Fibroblast of the aortic adventitia (primary cell): ENCODE measurements at places on chromosomes 3 and 15.

GRCh38 chr3:53114412-53115074 is 15.7 kb downstream of the RFT1 start:
- no peak for DNase-seq

DNA sequence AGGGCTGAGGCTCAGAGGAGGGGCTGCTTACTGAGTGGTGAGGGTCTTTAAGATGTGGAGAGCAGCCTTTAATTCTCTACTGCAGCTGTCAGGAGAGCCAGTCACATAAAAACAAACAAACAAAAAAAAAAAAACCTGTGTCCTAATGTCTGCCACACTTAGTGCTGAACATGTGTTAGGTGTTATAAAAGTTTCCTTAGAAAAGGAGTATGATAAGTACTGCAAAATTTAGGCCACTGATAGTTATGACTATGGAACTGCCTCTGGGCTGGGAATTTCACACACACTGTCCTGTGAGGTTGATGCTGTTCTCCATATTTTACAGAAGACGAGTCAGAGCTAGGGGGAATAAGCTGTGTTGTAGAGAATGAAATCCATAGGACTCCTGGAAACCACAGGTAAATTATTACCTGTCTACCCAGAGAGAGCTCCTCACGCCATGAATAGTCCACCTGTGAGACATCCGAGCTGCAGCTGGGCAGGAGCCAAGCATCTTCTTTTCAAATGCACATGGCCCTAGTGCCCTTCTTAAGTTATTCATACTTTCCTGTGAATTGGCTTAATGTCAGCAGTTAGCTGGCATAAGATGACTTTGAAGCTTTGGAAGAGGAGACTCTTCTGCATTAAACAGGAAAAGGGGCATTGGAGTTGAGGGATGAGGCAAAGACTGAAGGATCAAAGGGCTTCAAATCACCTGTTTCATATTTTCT is 34.5 kb upstream of the SKOR1 start:
- DNase-seq, result no peak

DNA sequence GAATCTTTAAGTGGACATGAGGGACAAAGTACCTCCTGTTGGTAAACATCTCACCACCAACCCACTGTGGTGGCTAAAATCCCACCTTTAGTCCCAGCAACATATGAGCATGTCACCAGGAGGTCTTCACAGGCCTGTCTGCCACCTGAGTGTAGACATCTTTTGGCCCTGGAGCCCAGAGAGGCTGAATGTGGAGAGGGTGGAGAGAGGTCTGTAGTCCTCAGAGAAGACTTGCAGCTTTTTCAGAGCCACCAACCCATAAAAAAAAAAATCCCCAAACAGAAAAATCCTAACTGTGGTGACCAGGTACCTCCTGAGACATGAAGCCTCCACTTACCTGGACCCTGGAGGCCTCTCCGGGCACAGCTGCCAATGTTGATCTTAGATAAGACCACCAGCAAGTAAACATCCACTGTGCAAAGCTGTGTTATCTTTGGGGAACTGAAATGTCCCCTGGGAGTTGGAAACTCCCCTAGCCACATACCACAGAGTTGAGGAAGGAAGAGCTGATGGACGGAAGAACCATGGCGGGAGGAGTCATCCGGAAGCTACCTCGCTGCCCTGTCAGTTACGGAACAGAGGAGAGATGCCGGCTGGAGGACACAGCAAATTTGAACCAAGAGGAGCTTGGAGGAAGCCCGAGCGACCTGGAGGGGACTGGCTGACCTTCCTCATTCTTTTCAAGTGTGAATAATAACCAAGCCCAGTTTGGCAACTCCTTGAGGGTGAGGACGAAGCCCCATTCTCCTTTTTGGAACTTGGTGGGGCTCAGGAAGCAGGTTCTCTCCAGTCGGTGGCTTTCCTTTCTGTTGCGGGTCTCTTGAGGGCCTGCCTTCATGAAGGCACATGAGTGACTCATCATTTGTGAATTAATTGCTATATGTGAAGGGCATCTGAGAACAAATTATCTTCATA is at the start of gene GHRL:
Gene GHRL (minus strand): TSS at position 443 of the 915 bp plus-strand sequence. CDS start 2,767 bp downstream, outside the sequence.
- DNase-seq, result peak; percentile 27

DNA sequence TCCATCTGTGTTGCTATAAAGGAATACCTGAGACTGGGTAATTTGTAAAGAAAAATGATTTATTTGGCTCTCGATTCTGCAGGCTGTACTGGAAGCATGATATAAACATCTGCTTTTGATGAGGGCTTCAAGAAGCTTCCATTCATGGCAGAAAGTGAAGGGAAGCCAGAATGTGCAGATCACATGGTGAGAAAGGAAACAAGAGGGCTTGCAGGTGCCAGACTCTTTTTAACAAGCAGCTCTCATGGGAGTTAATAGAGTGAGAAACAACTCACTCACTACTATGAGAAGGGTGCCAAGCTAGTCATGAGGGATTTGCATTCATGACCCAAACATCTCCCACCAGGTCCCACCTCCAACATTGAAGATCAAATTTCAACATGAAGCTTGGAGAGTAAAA is 247.2 kb downstream of the ZIC4 start:
- DNase-seq, result peak; percentile 21

DNA sequence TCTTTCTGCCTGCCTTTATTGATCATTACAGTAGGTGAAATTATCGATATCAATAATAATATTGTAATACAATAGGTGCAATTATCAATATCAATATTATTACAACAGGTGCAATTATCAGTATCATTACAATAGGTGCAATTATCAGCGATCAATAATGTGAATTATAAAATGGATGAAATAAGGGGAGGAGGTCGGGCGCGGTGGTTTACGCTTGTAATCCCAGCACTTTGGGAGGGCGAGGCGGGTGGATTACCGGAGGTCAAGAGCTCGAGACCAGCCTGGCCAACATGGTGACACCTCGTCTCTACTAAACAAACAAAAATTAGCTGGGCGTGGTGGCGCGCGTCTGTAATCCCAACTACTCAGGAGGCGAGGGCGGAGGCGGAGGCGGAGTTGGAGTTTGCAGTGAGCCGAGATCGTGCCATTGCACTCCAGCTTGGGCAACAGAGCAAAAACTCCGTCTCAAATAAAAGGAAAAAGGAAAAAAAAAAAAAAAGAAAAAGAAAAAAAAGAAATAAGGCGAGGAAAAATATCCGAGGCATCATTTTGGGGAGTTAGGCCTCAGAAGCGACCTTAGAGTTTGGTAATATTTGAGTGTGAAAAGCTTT is 611 bp upstream of the BNIP2 start:
- peak; percentile 68 for DNase-seq

DNA sequence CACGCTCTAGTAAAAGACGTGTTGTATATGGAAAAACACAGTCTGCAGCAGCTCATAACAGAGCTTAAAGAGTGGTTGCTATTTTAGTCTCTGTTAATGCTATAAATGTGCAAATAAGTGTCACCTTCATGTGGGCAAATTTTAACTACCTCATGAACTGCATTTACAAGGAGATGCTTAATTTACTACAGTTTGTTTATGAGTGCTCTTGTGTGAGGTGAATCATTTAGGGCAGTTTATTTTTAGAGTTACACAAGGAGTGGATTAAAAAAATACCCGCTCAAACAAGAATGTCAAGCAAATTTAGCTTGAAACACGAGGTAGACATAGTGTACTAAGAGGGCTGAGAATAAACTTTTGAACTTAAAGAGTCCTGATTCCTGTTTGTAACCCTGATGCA is 579.0 kb downstream of the MFSD1 start:
- no peak for DNase-seq

- DNase-seq, result peak; percentile 65
Measured at GRCh38 chr15:75153087-75153486, 48.6 kb upstream of the C15orf39 start.

DNA sequence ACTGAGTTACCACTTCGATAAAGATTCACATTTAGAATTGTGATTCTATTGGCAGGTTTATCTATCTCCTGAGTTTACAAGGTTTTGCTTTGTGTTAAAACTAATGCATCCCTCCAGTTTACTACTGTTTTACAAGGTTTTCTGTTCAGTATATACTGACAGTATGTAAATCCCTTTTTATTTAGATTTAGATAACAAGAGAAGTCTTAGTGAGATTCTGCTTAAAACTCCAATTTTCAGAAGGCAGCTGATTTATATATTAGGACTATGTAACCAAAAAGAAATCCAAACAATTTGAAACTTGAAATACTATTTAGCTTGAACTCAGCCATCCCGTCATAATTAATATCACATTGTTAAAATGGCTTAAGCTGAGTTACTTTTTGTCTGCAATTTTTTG is 619.2 kb downstream of the NAALADL2 start:
- no peak for DNase-seq

DNA sequence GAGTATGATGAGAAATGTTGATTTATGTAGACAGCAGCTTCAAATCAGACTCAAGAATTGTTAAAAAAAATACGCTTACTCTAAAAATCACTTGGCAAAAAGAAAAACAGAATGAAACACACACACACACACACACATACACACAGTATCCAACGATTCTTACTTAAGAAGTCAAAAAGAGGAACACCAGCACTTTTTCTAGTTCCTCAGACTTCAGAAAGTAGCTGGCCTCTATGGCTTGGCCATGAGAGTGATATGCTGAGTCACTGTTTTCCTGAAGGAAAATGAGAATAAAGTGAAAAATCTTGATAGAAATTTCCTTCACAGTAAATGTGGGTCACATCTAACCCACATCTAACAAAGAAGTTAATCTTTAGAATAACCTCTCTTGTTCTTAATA is 22.1 kb downstream of the CNTN3 start:
- peak; percentile 73 for DNase-seq

GRCh38 chr3:124522082-124522625 is 208.1 kb upstream of the UMPS start:
- DNase-seq, result no peak

DNA sequence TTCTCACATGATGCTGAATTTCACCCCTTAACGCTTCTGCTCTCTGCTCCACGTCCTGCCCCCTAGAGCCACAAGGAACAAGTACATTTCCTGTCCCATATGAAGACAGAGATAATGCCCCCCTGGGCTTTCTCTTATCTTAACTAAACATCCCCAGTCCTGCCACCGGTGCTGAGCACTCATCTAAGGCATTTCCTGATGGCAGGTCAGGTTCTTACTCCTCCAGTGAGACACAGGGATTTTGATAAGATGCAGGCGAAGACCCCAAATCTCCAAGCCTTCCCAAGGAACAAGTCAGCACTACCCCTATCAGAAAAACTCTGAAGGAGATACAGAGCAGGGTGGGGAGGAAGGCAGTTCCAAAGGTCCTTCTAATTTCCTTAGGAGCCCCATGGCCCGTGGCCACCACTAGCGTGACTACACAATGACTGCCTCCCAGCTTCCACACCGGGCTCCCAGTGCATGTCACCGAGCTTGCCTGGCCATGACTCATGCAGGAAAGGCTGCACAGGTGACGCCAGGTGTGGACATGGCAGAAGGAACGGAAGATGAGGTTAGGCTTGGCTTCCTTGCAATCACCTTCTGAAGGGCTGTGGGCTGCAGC is 152.9 kb downstream of the XXYLT1 start:
- DNase-seq, result peak; percentile 30

DNA sequence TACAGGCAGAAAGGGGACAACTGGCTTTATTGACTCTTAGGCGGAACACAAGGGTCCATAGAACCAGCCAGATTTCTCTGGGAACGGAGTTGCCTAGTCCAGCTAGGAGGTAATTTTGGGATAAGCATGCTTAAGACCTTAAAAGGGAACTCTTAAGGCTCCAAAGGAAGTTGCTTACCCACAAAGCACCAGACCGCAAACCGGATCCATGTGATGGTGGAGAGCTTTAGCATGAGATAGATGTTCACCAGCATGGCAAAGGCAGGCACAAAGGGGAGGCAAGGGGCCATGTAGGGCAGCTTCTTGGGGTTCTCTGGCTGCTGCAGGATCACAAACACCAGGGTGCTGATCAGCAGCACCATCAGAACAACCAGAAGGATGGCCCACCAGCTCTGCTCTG is 61.4 kb downstream of the CLDN11 start:
- DNase-seq, result no peak

DNA sequence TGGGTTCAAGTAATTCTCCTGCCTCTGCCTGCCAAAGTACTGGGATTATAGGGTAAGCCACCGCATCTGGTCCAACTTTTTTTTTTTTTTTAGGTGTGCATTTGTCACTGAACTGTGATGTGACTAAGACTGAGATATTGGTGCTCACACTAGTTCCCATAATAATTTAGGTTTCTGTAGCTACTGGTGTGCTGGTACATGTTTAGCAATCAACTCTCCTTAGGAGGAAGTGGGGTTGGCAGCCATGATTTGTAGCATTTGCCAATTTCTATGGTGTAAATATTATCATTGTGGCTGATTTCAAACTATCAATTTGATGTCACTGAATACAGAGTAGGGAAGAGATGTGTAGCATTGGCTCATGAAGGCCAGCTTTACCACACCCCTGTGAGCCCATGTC is 372.7 kb downstream of the EDEM1 start:
- no peak for DNase-seq

- DNase-seq, result no peak
Measured at GRCh38 chr15:26521130-26521529, 251.7 kb downstream of the GABRB3 start.

- peak; percentile 79 for DNase-seq
Measured at GRCh38 chr15:59366333-59367021, 6.2 kb downstream of the MYO1E start.

- no peak for DNase-seq
Measured at GRCh38 chr3:72821161-72821781, 27.0 kb downstream of the SHQ1 start.

- no peak for DNase-seq
Measured at GRCh38 chr3:107978131-107979055, 112.4 kb downstream of the CD47 start.

DNA sequence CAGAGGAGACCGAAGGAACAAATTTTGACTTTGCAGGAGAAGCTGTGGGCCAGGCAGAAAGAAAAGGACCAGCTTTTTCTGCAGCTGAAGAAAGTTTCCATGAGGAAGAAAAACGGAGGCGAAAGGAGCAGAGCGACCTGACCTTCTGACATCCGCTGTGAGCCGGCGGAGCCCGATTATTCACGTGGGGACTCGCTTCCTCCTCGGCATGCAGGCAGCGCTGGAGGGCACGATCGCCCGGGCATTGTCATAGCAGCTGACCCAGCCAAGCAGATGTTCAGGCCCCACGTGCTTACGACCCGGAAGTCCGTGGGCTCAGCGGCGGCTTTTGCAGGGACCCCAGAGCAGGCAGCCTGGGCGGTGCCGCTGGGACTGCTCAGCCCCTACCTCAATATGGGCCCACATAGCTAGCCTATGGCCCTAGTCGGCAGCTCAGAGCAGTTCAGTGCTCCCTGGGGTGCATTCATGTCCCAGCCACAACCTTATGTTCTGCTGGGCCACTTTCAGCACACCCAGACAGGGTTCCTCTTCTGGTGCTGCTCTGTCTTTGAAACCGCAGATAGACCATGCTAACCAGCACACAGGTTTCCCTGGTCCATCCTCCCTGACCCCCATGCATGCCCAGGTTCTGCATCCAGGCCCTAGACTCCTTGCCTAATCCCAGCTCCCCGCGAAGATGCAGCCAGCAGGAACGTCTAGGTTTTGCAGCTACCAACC is 10.5 kb upstream of the EIF4A2 start:
- DNase-seq, result peak; percentile 15

DNA sequence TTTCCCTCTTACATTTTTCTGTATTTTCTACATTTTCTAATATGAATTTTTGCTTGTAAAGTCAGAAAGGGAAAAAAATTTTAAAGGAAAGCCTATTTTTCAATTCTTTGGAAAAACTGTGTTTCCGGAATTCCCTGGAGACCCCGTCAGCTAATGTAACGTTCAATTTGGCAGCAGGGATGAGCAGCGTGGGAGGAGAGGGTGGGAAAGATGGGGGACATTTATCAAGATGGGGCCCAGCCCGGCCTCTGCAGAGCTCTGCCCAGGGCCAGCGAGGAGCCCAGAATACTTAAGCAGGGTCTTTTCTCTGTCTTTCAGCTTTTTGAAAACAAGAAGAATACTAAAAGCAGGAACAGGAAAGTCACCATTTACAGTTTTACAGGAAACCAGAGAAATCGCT is 129.0 kb downstream of the LRRK1 start:
- no peak for DNase-seq
